ENCODE measurements at places on chromosomes 1 and 21.

GRCh38 chr21:46191257-46191685 lies 7.0 kb upstream of the SPATC1L start:
- no peak for DNase-seq

GRCh38 chr1:80083892-80084291 lies 1077.4 kb upstream of the ADGRL4 start:
- DNase-seq, result no peak

GRCh38 chr1:31862071-31862470 lies 46.2 kb upstream of the SPOCD1 start:
- no peak for DNase-seq

GRCh38 chr1:89547563-89548116 lies 23.0 kb downstream of the LRRC8B start:
- DNase-seq, result peak; percentile 58

DNA sequence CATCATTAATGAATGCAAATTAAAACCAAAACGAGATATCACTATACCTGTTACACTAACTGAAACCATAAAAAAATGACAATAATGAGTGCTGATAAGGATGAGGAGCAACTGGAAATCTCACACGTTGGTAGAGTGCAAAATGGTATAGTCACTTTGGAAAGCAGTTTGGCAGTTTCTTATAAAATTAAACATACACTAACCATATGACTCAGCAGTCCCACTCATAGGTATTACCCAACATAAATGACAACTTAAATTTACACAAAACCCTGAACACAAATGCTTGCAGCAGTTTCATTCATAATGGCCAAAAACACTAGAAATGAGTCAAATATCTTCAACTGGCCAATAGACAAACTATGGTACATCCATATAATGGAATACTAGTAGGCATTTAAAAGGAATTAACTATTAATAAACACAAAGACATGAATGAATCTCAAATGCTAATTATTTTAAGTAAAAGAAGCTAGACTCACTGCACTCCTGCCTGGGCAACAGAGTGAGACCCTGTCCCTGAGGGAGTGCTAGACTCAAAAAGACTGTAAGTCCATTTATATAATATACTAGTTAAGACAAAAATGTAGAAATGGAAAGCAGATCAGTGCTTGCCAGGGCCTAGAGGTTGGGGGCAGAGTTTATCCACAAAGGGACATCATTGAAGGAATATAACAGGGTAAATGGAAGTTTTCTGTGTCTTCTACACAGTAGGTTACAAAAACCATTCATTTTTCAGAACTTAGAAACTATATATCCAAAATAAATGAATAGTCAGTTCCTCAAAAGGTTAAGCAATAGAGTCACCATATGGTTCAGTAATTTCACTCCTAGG lies 77.4 kb downstream of the EIF4G3 start:
- no peak for DNase-seq

- DNase-seq, result no peak
Measured at GRCh38 chr1:52096216-52096615, 40.1 kb downstream of the BTF3L4 start.

GRCh38 chr1:183285746-183286145 lies 99.7 kb downstream of the LAMC2 start:
- DNase-seq, result no peak

DNA sequence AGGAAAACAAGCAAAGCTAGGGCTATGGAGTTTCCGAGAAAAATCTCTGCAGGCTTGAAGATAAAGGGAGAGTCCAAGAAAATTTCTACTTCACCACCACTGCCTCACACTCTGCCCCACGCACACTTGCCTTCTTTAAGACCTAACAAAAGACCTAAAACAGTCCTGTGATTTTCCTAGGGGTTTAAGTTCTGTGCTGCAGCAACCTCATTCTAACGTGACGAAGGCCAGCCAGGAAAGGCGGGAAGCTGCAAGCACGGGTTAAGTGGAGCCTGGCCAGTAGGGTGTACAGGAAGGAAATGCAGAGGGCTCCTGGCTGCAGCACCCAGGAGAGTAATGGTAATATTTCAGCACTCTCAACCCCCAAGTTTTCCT lies 1.5 kb downstream of the SPATA6 start:
- no peak for DNase-seq

- no peak for DNase-seq
Measured at GRCh38 chr1:197003132-197003531, 25.8 kb downstream of the CFHR5 start.

DNA sequence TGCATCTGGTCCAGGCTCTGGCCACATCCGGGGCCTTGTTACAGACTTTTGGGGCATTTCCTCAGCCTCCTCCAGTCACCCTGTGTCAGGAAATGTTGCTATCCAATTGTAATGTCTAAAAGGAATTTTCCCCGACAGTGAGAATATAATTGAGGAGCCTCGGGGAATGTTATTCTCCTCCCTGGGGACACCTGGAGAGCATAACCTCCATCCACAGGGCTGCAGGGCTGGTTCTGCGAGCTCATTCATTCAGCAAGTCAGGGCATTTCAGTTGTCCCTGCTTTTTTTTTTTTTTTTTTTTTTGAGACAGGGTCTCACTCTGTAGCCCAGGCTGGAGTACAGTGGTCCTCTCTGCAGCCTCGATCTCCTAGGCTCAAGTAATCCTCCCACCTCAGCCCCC lies 72.6 kb downstream of the MDM4 start:
- DNase-seq, result no peak

DNA sequence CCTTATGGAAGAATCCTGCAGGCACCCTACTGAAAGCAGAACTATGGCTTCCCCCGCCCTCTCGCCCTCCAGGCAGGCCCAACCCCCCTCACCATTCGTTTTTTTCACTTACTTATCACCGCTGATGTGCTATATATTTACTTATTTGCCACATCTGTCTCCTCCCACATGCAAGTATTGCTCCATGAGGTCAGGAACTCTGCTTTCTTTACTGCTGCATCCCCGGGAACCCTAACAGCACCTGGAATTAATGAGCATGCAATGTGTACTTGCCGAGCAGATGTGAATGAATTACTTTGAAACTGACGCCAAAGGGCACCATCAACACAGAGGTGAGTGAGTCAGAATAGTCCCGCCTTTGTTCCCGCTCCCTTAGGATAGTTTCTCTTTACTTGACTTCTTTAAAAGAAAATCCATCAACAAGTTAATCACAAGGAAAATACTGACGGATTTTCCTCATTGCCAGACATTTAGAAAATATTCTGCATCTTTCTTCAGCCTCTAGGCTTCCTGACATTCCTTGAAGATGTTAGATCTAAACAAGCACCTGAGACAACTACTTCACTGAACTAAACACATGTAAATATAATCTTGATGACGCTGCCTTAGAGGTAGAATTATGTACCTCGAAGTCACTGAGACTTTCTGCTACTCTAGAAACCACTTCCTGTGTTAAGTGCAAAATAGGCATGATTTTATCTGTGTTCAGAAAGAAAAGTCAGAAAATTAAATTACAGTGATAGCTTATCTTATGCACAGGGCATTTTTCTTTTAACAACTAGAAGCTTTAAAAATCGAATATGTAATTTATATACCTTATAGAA lies 17.5 kb upstream of the RAB4A start:
- no peak for DNase-seq

GRCh38 chr1:153365696-153366095 lies 8.0 kb downstream of the S100A9 start:
- no peak for DNase-seq

DNA sequence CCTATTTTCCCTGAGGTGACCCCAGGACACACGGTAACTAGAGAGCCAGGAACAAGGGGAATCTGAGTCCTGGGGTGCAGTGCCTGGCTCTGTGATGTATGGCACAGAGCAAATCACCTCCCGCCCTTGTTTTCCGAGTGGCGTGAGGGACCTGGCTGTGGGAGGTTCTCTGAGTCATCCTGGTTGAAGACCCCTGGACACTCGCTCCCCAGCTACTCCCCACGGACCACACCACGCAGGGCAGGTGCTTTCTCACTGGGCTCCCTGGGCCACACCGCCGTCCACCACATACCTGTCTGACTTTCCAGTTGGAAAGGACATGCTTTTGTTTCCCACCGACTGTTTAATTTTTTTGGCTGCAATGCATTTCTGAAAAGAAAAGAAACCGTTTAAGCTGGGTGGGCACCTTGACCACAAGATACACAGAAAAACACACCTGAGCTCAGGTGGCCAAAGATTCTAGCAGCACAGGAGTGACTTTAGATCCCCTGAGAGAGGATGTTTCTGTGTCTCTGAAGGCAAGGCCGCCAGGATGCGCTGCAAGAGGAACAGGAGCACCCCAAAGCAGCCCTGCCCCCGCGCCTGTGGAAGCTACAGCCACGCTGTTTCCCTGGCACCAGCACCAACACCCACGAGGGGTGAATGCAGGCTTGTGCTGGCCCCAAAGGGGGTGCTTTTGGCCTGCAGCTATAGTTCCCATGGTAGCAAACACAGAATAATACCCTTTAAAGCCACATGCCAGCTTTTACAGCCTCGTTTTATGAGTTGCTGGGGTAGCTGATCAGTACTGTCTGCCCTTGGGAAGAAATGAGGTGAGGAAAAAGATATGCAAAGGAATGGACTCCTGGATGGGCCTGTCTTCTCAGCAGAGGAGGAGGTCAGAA lies 8.1 kb upstream of the SRM start:
- no peak for DNase-seq

GRCh38 chr1:158112994-158113758 lies 67.5 kb upstream of the CD1D start:
- DNase-seq, result peak; percentile 53

DNA sequence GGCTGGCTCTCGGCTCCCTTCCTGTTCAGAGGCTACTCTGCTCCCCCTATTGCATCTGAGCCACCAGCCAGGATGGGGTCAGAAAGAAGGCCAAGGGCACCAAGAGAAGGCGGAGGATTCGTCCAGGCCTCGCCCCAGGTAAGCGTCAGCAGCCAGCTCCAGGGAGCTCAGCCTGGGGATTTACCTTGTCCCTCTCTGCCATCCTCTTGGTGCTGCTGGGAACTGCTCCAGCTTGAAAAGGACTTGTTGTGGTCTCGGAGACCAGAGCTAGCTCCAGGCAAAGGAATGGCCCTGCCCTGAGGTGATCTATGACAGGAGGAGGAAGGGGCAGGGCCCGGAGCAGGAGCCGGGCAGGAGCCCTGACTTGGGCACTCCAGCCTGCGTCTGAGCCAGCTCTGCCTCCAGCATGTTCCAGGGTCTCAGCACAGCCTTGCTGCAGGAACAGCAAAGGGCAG lies 113.7 kb upstream of the IFFO2 start:
- DNase-seq, result no peak

DNA sequence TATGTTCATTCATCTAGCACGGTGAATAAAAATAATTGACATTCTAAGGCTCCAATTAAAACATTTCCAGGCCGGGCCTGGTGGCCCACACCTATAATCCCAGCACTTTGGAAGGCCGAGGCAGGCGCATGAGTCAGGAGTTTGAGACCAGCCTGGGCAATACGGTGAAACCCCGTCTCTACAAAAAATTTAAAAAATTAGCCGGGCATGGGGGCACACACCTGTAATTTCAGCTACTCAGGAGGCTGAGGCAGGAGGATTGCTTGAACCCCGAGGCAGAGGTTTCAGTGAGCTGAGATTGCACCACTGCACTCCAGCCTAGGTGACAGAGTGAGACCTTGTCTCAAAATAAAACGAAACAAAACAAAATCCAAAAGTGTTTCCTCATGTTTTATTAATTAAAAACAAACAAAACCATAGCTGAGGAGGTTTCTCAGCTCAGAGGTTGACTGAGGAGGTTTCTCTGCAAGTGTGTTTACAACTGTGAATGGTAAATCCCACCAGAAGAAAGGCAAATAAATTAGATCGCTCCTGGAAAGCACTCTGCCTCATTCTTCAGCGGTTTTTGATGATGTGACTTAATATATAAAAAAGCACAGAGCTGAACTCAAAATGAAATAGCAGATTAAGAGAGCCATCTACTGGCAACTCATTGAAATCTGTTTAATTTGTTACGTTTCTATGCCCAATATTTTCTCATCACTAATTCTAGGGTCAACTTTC lies 37.7 kb upstream of the ATG4C start:
- DNase-seq, result no peak

DNA sequence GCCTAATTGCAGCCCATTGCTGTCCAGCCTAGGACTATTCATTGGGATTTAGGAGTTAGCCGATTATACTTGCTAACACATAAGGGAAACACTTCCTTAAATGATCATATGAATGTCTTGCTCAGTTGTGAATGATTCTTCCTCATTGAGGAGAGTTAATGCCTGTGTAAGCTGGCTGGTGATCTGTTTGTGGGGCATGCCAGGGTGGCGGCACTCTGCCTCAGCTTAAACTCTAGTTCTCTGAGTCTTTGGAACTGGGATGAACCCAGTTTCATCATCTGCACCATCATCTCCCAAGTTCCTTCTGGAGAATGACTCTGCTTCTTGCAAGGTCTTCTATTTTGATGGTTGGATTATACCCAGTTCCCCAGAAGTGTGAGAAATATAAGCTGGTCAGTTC lies 23.9 kb upstream of the SLAMF6 start:
- no peak for DNase-seq

DNA sequence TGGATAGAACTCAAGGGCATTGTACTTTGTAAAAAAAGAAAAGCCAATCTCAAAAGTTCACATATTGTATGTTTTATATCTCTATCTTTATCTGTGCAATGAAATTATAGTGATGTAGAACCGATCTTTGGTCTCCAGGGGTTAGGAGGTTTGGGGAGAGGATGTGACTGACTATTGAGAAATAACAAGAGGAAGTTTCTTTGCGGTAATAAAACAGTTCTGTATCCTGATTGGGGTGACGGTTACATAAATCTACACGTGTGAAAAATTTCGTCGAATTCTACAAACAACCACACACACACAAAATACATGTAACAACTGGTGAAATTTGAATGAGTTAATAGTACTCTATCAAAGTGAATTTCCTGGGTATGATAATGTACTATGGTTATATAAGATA lies 10.6 kb upstream of the OR2T33 start:
- DNase-seq, result no peak

GRCh38 chr1:44059664-44060355 lies 28.5 kb upstream of the SLC6A9 start:
- no peak for DNase-seq

- peak; percentile 48 for DNase-seq
Measured at GRCh38 chr1:212566522-212567479, 41.8 kb upstream of the ATF3 start.

- DNase-seq, result no peak
Measured at GRCh38 chr1:6794164-6794563, 8.9 kb downstream of the CAMTA1 start.

- DNase-seq, result no peak
Measured at GRCh38 chr1:11600836-11601235, 53.4 kb downstream of the FBXO2 start.

All from activated T-cell treated with anti-CD3 and anti-CD28 coated beads, Interleukin-2, amount 50 U/mL, for 48 hours (primary cell).